ENCODE measurements at places on chromosomes 6 and 20. TPM values are rescaled to one million over a fixed set of nuclear protein-coding genes. Genes with fewer than 3 reads are reported as not detected.

FUT9 gene
- not detected for total RNA-seq

BPIFB4 gene
- total RNA-seq: not detected

MICAL1 gene
- total RNA-seq: 72.6 TPM

CFAP206 gene
- total RNA-seq: 0.50 TPM

TRIM15 gene
- not detected for total RNA-seq

SNPH gene
- 12.8 TPM for total RNA-seq

RBM39 gene
- 242 TPM for total RNA-seq

SGK2 gene
- not detected for total RNA-seq
